ENCODE measurements at places on chromosomes 12 and 14.
A peak's percentile ranks its signal among the peaks of the same experiment; 100 is the strongest.

DNA sequence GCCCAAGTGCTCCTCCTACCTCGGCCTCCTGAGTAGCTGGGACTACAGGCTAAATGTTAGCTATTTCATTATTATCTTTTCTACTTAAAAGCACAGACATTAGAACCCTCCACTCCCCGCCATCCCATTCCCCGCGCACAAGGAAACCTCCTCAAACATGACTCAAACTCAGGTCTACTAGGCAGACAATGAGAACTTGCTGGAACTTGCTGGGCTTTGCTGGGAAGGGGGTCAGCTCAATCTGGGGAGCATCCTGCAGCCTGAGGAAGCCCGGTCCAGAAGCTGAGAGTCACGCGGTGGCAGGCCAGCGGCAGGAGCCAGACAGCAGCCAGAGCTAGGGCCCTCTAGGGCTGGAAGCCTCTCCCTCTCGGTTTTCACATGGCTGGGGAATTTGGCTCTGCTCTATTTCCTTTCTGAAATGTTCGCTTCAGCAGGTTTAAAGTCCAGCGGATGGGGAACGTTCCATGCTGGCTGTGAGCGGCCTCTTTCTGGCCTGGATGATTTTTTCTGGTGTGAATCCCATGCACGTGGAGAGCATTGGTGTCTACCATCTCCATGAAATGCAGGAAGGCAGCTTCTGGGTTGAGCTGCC lies 68.5 kb downstream of the SLC6A12 start:
- no peak for DNase-seq

DNA sequence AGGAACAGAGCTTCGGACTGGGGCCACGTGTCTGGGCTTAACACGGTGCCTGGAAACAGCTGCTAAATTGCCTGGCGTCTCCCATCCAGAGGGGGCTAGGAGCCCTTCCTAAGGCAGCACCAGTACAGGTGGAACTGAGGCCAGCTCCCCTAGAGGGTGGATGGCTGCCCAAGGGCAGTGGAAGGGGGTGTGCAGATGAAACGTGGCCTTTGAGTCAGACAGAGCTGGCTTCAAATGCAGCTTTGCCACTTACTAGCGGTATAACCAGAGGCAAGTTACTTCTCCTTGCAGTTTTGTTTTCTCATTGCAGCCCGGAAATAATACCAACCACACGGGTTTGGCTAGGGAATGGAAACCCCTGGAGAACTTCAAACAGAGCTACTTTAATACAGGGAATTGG lies 59.3 kb upstream of the SLC24A4 start:
- no peak for DNase-seq

DNA sequence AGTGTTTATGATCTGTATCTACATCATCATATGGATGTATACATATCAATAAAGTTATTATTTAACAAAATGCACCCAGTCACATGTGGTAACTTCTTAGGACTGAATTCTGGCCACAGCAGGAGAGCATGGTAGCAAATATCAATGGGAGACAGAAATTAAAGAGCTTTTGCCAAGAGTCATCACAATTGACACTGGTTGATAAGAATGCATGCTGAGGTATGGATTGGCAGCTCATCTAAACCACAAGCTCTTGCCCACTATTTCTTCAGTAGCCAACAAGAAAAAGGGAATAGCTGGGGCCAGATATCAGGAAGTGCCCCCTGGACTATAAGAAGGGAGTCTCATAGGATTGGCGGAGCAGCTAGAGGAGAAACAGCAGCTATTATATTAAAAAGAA lies 9.4 kb upstream of the PTGR2 start:
- DNase-seq = no peak

- no peak for DNase-seq
Observed at GRCh38 chr12:111102102-111102739, 181.8 kb upstream of the MYL2 start.

GRCh38 chr14:52553002-52553670 lies 500 bp downstream of the GPR137C start:
- DNase-seq = peak; percentile 71

DNA sequence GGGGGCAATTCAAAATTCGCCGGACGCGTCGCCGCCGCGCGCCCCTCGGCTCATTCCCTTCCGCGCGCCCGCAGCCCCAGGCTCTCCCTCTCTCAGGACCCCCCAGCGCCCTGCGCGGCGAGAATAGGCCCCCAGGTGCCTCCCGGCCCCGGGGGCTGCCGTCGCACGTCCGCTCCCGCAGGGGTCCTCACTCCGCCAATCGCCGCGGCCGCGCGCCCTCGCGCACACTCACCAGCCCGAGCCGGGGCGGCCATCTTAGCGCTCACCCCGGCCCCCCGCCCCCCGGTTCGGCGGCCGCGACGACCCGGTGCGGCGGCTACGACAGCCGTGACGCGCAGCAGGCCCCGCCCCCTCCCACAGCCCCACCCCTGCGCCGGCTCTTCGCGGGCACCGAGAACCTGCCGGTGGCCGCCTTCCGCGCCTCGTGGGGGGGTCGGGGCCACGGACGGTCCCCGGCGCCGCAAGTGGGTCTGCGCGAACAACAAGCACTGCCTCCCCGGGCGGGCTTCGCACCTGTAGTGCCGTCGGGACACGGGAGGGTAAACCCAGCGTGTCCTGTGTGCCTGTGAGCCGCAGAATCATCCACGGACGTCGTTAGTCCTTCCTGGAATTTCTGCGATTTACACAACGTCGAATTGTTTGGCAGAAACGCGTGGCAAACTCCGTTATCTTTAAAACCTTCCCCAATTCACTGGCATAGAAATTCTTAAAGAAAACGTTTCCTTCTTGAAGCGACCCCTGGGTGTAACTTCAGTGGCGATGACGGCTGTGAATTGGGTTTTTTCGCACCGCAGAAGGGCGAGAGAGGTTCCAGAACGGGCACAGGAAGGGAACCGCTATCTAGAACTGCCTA lies 2.5 kb downstream of the USP44 start:
- DNase-seq = peak; percentile 71

DNA sequence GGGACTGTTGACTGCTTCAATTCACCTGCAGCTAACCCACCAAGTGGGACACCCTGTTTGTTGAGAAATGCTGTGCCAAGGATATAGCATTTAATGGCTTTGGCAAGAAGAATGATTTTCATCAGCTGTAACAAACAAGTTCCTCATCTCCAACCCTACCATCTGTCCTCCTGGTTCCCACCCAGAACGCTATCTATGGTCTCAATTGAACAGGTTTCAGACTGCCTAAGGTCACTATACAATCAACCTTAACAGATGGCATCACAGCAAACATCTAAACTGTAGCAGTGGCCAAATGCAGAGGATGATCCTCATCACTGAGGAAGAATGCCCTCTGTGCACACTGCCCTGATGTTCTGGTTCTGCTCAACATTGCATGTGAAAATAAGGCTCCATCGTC lies 546.2 kb upstream of the FOXG1 start:
- DNase-seq = no peak

Data from suprapubic skin (tissue), 4 donors.